Activated T-helper 9 cell treated with anti-CD3 and anti-CD28 coated beads, Interleukin-2, amount 50 U/mL, for 16 hours (primary cell): ENCODE measurements at places on chromosomes 3 and 15.
A peak's percentile ranks its signal among the peaks of the same experiment; 100 is the strongest.

GRCh38 chr15:29452881-29453731, 183.5 kb upstream of the NSMCE3 start:
- DNase-seq = no peak

DNA sequence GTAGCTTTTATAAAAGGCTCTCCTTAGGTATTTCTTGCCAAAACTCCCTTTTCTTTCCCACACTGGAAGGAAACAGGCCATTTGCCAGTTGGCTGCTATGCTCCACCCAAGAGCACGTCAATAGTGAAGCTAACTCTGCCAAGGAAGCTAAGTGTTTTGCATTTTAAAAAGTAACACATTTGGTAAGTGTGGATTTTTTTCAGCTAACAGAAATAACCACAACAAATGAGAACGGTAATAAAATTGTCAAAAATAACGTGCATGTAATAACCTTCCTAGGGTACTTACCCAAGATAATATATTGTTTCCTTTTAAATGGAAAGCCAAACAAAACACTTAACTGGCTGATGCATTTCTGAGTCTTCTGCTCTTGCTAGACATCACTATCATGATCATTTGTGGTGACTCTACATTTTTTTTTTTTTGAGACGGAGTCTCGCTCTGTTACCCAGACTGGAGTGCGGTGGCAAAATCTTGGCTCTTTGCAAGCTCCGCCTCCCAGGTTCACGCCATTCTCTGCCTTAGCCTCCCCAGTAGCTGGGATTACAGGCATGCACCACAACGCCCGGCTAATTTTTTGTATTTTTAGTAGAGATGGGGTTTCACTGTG, 4.6 kb downstream of the DPP8 start:
- DNase-seq = no peak

GRCh38 chr3:99669879-99670555, 31.6 kb downstream of the COL8A1 start:
- DNase-seq = no peak

GRCh38 chr3:42855547-42856380, 19.9 kb downstream of the CYP8B1 start:
- DNase-seq = no peak

DNA sequence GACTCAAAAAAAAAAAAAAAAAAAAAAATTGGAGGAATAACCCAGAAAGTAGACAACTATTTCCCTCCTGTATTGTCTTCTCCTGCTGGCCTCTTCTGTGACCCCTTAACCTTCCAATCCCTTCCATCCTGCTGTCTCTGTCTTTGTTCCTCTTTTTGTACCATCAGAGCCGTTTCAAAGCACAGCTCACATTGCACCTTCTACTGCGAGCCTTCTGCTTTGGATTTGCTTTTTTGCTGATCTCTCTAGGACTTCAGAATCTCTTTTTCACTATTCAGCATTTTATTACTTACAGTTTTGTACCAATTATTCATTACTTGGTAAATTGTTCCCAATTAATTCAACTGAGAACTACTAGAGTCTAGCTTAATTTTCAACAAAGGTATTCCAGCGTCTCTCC, 284.0 kb upstream of the TBL1XR1 start:
- no peak for DNase-seq

- DNase-seq = no peak
These were observed 31.1 kb downstream of the CYP11A1 start for GRCh38 chr15:74336061-74337005.

- DNase-seq = no peak
These were observed 96.7 kb downstream of the SV2B start for GRCh38 chr15:91196768-91197167.

- DNase-seq = no peak
These were observed 496.6 kb upstream of the SGO1 start for GRCh38 chr3:20682573-20682972.

GRCh38 chr15:55222588-55222987, 25.8 kb upstream of the RSL24D1 start:
- no peak for DNase-seq

- no peak for DNase-seq
These were observed 104.9 kb upstream of the ZBED2 start for GRCh38 chr3:111700054-111700453.

GRCh38 chr3:194135806-194136518, at the start of gene HES1:
HES1 (plus strand) TSS chr3:194136148; CDS start chr3:194136381, 233 bp downstream.
- peak; percentile 3 for DNase-seq

DNA sequence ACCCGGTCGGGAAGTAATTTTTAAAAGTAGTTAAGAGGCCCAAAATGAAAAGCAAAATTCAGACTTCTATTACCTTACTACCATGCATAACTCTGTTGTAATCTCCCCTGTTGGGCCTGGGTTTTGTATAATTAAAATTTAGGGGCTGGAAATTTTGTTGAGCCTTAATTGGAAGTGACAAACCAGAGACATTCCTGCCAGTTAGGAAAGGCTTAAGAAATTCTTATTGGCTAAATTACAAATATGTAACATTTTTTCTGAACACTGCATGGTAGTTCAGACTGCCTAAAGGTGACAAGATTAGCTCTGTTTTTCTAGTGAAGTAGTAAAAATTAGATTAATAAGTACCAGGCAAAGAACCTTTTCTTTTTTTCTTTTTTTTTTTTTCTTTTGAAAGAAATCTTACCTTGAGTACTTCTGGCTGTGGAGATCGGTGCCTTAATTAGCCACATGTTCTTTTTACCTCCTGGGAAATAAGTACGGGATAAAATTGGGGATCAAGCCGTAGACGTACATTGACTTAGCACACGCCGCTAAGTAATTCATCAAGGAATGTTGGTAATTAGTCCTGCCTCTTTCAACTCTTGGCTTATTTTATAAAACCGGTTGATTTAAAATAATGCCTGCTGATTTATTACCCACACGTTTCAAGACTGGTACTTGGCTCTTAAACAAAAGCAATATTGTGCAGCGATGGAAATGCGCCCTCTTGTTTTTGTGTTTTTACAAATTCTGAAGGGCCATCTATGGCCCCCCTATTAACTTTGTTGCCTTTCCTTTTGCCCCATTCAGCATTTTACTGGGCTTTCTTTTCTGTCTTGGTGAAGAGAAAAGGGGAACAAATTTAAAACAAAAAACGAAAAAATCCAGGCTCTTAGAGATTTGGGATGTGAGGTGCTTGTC, 111.2 kb upstream of the SAMMSON start:
- no peak for DNase-seq

DNA sequence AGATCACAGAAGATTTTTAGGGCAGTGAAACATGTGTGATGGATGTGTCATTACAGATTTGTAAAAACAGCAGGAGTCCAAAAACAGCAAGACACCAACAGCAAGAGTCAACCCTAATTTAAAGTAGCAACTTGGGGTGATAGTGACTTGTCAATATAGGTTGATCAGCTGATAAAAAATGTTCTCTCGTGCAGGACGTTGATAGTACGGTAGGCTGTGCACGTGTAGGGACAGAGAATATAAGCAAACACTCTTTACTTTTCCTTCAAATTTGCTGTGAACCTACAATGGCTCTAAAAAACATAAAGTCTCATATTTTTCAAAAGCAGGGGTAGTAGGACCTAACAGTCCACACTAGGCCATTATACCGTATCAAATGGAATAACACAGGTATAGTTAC, 120.8 kb downstream of the STAG1 start:
- no peak for DNase-seq

- no peak for DNase-seq
These were observed 374.6 kb upstream of the CFAP20DC start for GRCh38 chr3:59424268-59425010.

DNA sequence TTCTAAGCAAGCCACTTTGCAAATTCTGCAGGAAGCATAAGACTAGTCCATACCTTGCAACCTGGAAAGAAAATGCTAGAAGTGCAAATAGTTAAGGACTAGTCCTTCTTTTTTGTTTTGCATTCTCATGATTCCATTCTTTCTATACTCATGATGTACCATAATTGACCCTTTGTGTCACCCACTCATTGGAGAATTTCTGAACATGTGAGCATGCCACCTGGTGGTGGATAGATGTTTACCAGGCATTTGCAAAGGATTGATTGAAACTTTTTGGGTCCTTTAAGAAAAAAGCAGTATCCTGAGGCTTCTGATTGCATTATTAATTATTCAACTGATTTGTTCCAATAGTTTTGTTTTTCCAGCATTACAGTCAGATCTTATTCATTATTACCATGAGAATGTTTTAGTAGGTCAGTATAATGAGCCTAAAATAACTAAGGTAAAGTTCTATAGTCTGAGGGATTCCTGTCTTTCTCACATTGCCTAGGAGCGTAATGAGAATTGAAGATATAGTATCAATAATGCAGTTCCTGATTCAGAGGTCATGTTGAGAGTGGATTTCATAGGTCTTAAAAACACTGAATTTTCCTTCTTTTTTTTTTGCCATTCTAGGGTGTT, 20.2 kb upstream of the DIPK2A start:
- DNase-seq = no peak

- DNase-seq = no peak
These were observed 58.9 kb downstream of the TMCC1 start for GRCh38 chr3:129834580-129834979.

DNA sequence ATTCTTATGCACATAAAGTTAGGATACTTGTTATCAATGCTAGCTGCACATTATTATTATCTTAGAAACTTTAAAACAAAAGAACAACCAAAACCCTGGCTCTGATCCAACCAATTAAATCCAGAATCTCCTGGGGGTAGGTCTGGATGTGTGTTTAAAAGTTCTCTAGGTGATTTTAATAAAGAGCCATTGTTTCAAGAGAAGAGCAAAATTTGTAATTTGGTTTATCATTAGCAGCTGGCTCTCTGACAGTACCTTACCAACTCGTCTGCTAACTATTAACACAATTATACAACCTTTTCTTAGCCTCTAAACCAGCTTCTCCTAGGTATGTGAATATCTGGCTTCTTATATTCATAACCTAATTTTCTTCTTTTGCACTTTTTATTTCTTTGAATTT, 68.9 kb downstream of the IFT80 start:
- no peak for DNase-seq

GRCh38 chr3:45516829-45517228, 77.7 kb upstream of the LIMD1 start:
- no peak for DNase-seq

DNA sequence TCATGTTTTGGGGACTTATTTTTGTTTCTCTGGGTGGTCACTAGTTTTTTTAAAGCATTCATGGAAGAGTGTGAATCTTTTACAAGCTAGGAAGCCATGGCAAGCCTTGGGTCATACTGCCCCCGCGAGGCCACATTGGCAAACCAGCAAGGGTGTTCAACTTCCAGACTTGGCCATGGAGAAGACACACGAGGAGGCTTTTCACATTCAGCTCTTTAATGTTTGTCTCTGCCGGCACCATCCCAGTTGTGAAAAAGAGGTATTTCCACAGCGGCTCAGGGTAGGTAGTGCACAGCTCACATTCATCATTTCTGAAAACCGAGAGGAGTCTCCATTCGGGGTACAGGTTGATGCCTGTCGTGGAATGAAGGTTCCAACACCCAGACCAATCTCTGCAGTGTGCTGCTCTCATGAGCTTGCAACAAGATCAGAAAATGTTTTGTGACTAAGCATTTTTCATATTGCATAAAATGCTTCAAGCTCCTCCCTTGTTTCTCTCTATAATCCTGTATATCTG, 7.7 kb downstream of the CCR5 start:
- peak; percentile 38 for DNase-seq

DNA sequence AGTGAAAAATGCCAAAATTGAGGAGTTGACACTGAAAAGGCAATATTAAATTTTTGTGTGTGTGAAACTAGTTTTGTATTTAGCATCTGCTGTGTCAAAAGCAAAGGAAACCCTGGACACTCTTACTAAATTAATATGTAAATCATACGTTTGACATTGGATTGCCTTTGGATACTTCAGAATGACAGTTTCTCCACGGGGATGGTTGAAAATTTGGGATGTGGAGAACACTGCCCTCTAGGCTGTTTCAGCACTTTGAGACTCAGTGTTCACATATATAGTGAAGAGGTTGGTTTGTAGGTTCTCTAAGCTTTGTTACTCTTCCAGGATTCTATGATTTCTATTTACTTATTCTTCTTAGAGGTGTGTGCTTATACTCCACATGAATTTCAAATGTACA, 3.0 kb downstream of the ROBO2 start:
- no peak for DNase-seq

- DNase-seq = no peak
These were observed 35.2 kb downstream of the ROPN1B start for GRCh38 chr3:126004217-126004616.

GRCh38 chr3:49703443-49703927, 14.1 kb downstream of the RNF123 start:
- DNase-seq = peak; percentile 45

DNA sequence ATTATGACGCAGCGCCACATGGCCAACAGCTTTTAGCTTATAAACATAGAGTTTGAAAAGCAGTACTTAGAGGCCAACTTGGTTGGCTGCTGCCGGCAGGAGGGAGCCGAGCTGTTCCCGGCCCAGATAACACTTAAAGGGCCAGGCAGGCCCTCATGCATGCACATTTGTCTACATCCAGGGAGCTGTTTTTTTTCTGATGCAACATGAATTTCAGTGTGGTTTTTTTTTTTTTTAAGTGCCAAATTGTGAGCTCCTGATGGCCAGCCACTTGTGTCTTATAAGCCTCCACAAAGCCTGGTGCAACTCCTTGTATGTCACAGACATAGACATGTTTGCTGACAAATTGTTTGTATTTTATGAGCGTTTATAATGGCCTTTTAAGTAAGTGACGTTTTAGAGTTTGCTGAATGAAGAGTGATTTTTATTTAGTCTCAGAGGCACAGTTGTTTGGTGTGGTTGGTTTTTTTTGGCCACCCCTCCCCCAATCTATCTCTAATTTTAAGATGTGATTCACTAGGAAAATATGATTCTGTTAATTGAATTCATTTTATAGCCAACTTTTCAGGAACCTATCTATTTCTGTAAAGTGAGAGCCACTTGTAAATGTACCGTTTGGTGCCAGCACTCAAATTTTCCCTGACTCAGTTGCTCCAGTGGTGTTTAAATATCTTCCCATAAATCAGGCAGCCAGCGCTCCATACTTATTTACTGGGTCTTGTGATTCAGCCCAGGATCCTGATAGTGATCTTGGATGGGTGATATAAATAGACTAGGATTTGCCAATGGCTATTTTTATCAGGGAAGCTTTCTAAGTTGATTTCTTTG, 134.3 kb downstream of the VGLL4 start:
- no peak for DNase-seq

- DNase-seq = no peak
These were observed 161.2 kb upstream of the TMCO5A start for GRCh38 chr15:37773111-37773860.

DNA sequence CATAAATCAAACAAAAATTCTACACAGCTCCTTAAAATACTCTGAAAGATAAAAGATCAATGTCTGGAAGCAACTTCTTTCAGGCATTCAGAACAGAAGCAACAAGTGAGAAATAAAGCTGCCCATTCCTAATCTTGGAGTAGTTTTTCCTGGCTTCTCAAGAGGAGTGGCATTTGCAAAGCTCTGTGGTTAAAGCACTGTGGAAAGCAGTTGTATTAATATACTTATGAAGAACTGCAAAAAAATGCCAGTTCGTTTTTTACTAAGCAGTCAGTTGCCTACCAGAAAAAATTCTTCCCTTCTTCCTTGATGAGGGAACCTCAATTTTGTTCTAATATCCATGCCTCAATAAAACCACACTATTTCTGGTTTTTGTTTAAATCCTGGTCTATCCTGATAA, 197.8 kb downstream of the TNIK start:
- DNase-seq = no peak

- DNase-seq = no peak
These were observed 6.5 kb upstream of the MINDY4B start for GRCh38 chr3:150911771-150912170.

GRCh38 chr3:60001369-60001768, 951.5 kb upstream of the CFAP20DC start:
- DNase-seq = no peak

- no peak for DNase-seq
These were observed 32.5 kb downstream of the TPRG1 start for GRCh38 chr3:189204167-189204866.
